ENCODE measurements at places on chromosomes 1 and 21.

GRCh38 chr1:184532199-184532598 lies 145.4 kb downstream of the C1orf21 start:
- DNase-seq = no peak

GRCh38 chr1:208007319-208007937 lies 96.5 kb upstream of the CD34 start:
- DNase-seq = no peak

DNA sequence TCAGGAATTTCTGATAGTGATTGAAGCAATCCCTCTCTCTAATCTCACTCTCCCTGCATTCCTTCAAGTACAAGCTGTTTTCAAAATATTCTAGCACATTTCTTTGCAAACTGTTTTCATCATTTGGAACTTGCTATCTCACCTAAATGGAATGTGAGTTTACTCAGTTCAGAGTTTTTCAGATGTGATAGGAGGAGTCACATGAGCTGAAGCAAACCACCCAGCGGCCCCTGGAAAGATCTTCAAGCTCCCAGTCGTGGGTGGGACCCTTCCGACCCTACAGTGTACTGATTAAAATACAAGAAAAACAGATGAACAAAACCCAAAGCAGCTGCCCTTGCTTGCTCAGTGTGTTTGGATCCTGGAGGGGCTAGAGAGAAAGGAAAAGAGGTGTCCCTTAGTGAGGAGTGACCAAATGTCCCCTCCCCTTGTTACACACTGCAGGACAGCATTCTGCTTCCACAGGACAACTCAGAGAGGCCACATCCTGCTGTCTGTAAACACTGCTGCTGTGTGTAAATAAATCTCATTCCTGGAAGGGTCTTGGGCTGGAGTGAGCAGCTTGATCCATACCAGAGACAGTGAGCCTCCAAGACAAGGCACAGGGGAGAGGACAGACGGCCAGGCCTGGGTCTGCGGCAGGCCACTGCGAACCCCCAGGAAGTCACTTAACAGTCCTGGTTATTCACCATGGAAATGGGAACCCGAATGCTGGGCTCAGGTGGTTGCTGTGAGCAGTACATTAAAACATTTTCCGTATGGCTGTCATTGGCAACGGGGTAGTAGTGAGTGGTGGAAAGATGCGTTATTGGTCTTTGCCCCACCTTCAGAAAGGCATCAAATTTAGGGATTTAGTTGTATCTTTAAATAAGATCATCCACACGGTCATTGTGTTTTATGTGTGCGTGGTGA lies 229.2 kb downstream of the RHOU start:
- DNase-seq = no peak

GRCh38 chr1:82598812-82599211 lies 798.1 kb downstream of the ADGRL2 start:
- no peak for DNase-seq

- DNase-seq = no peak
Measured at GRCh38 chr1:9065213-9065751, 4.2 kb downstream of the SLC2A5 start.

DNA sequence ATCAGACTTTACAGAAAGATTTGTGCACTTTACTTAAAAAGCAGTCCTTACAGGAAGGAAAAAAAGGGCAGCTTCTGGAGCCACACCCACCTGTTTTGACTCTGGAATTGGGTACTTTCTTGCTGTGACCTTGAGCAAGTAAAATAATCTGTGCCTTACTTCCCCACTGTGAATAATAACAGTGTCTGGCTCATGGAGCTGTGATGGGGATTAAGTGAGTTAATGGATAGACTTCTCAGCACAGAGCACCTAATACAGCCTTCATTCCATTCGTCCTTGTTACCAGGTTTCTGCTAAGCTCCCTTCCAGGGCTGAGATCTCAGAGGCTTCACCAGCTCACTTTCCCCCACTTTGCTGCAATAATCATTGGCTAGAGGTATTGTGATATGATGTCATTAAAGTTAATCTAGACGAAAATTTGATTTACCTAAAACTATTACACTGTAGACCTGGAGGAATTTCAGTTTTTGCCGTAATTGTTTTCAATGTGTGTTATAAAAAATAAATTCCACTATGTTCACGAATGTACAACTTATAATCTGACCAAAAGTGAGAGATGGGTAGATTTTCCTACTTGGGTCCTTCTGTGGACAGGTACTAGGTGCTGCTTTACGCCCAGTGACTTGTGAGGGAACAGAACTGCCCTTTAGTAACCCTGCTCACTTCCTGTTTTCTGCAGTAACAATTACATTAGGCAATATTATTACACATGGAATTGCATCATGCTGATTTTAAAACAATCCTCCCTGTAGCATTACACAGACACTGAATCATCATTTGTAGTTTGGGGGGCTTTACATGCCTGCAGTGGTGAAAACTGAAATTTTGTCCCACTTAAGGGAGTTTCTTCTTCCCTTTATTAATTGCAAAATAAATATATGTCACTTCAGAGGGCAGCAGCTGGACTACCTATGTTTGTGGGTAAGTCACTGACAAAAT lies 19.7 kb upstream of the ABCG1 start:
- no peak for DNase-seq

- no peak for DNase-seq
Measured at GRCh38 chr1:66982561-66983260, 57.9 kb downstream of the MIER1 start.

DNA sequence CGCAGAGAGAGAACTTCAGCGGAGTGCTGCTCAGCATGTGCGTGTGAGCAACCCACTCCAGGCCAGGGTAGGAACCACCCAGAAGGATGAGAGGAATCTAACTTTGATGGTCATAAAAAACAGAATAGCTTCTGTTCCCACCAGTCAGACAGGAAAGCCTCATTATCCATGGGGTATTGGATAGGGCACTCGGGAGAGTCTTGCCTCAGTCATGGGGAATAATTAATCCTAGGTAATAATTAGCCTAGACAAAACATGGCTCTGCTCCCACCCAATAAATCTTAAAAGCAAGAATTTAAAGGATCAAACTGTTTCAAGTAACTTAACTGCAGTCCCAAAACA lies 35.3 kb downstream of the LDLRAD1 start:
- no peak for DNase-seq

DNA sequence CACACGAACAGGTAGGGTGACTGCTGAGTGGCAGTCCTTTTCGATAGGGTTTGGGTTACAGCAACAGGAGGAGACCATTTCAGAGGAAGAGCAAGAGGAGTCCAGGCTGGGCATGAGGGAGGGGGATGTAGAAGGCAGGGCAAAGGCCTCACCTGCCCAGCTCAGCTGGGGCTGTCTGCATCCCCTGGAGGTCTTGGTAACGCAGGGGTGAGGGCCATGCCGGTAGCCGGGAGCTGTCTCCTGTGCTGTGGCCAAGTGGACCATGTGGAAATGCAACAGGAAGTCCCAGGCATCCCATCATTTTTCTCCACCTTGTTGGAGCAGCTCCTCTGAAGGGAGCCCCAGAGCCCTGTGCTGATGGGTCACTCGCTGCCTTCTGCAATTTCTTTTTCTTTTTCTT lies 105.4 kb upstream of the C1orf174 start:
- DNase-seq = no peak

- no peak for DNase-seq
Measured at GRCh38 chr1:151131701-151132334, 14.6 kb downstream of the SEMA6C start.

GRCh38 chr1:209400351-209401220 lies 182.9 kb upstream of the CAMK1G start:
- no peak for DNase-seq

DNA sequence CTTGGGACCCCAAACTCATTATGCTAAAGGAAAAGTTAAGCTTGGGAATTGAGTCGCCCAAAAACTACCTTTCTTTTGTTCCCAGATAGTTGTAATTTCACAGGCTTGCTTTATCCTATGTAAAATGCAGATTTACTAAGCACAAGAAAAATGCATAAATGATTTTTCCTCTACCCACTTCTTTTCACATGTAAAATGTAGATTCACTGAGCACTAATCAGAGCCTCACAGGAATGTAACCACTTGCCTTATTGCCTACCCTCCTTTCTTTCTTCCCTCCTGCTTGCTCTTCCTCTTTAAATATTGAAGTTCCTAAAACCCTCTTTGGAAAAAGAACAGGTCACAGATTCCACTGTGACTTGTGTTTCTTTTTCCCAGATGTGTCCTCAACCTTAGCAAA lies 18.3 kb downstream of the CAPN8 start:
- no peak for DNase-seq

DNA sequence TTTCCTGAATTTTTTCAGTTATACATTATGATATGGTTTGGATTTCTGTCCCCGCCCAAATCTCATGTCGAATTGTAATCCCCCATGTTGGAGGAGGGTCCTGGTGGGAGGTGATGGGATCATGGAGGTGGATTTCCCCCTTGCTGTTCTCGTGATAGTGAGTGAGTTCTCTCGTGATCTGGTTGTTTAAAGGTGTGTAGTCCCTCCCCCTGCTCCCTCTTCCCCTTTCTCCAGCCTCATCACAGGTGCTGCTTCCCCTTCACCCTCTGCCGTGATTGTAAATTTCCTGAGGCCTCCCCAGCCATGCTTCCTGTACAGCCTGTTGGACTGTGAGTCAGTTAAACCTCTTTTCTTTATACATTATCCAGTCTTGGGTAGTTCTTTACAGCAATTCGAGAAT lies 93.2 kb upstream of the HNRNPU start:
- no peak for DNase-seq

DNA sequence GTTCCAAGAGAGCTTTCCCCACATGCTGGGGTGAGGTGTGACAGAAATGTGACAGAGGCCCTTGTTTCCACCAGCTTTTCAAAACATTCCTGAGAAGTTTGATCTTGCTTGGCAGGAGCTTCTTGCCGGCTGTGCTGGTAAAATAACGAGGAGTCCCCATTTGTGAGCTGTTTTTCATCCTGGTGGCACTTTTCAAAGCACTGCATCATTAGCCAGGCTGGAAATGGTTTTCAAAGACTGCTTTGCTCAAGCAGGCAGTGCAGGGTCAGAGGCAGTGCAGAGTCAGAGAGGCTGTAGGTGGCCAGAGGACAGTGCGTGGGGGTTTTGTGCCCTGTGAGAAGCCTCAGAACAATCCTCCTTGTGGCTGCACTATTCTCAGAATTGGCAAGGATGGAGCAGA lies 75.8 kb upstream of the KCNA3 start:
- DNase-seq = no peak
